ENCODE measurements at places on chromosomes 1 and 21.

DNA sequence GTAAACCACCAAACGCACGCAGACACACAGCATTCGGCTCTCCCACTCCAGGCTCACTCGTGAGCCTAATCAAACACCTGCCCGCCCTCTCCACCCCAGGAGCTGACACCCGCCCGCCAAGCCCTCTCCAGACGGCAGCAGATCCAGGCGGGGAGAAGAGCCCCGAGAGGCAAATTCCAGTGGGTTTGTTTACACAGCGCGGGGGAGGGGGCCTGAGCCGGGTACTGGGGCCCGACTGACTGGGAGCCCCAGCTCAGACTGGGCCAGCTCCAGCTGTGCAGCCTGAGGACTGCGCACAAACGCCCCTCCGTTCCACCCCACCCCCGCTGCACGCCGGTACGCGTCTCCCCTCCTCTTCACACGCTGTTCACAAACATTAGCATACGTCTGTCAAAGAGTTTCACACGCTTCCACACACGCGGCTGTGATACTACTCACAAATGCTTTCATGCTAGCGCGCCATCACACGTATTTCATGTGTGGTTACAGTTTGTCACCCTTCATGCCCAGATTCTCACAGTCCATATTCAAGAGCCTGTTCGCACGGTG is 1.0 kb upstream of the EFNA1 start:
- DNase-seq: no peak

DNA sequence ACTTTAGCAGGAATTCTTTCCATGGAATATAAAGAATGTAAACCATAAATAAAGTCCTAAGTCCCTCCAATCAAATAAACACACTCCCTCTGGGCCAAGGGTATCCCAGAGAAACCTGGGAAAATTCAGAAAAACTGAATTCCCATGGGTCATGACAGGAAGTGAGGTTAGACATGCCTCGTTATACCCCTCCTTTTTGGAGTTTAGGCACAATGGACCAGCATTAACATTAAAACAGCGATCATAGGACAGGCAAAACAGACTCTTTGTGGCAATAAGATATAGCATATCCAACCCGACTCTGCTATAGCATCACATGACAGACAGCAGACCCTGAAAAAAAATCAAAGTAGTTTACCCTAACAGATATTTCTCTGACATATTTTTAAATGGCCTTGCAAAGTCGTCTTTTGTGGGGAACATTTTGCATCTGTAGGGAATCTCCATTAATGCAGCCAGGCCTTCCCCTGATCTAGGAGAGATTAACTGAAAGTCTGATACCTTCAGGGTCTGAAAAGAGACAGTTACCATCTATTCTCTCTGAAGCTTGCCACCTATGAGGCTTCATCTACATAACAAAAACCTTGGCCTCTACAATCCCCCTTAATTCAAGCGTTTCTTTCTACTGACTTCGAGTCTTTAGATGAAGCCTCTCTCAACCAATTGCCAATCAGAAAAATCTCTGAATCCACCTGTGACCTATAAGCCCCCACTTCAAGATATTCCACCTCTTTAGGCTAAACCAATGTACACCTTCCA is 143.0 kb upstream of the KCNK1 start:
- DNase-seq: no peak

GRCh38 chr1:199591468-199591867 is 436.0 kb upstream of the NR5A2 start:
- DNase-seq: no peak

DNA sequence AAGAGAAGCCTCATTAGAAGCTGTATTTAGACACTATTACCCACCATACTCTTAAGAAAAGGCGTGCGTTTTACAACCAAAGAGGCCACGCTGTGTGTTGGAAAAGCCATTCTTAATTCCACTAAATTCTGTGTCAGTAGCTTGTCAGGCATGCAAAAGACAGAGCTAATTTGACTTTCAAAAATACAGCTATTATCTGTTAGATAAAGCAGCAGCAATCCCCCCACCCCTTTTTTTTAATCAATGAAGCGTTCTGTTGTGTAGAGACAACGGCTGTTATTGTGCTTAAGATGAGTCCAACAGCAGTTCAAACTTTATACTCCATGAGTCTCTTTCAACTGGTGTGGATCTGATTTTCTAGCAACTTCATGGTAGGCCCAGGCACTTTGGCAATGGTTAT is 43.5 kb downstream of the PLA2G4A start:
- DNase-seq: no peak

GRCh38 chr21:42931560-42932235 is 6.3 kb upstream of the ERVH48-1 start:
- no peak for DNase-seq
